ENCODE measurements at places on chromosomes 5 and 9.

- no peak for DNase-seq
These were observed 614 bp upstream of the LCN6 start for GRCh38 chr9:136748666-136749611.

DNA sequence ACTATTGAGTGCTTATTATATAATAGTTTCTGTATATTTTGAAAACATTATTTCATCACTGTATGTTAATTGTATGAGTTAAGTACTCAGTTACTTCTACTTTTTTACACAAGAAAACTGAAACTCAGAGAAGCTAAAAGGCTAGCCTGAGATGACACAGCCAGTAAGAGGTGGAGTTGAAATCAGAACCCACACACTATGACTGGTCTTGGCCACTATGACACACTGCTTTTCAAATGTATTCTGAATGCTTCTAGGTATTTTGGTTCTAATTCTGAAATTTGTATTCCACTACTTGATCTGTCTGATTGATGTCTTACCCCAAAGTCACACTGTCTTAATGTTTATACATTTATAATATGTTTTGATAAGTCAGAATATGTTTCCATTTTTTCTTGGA lies 181.8 kb downstream of the ZDHHC21 start:
- no peak for DNase-seq

DNA sequence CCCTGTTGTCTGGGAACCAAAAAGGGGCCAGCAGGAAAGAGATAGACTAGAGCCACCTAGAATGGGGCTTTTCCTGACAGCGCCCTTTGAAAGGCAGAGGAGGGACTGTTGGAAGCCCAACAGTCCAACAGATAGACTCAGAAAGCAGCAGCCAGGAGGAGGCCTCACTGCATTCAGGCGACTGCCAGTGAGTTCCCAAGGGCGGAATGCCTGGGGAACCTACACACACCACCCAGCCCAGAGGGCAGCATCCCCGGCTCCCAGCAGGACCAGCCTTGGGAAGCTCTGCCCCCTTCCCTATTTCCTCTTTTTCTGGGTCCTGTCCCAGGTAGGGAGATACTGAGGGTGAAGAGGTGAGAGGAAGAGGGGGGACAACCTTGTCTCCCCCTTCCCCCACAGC lies 192.4 kb upstream of the KLF4 start:
- DNase-seq: no peak

DNA sequence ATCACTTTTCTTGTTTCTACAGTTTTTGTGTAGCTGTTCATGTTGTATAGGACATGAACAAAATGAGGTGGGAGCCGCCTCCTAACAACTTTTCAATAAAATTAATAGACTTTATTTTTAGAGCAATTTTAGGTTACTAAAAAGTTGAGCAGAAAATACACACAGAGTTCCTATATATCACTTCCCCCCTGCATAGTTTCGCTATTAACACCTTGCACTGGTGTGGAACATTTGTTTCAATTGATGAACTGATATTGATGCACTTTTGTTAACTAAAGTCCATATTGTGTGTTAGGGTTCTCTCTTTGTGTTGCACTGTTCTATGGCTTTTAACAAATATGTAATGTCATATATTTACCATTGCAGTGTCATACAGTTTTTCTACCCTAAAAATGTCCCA lies 47.8 kb upstream of the KCNN2 start:
- DNase-seq: no peak

- no peak for DNase-seq
These were observed 64.5 kb downstream of the DENND1A start for GRCh38 chr9:123865226-123866000.

- DNase-seq: peak; percentile 20
These were observed 188.9 kb upstream of the RPS23 start for GRCh38 chr5:82466986-82467561.

DNA sequence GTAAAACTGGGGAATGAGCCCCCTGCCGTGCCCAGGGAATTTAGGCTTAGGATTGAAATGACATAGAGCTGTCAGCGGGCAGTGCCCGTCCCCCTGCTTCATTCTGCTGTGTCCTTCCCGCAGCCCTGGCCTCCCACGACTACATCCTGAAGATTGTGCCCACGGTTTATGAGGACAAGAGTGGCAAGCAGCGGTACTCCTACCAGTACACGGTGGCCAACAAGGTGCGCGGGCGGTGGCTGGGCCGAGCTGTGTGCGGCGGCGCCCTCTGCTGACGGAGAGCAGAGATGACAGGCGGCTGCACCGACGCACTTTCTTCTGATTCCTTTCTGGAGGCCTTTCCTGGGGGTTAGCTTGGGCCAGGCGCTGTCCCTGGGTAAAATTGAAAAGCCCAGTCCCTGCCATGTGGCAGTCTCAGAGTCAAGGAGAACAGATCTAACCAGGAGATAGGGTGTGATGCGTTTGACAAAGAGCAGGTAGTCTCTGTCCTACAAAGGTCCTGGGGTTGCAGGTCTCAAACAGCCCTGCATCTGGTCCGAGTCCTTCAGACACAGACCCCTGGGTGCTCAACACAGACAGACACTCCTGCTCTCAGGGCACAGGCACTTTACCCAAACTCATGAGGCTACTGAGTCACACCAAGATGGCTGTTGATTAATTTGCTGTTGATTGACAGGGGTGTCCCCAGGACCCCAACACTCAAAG lies 26.8 kb upstream of the RPL26L1 start:
- DNase-seq: no peak

GRCh38 chr5:76229900-76230299 lies 146.7 kb downstream of the SV2C start:
- no peak for DNase-seq

DNA sequence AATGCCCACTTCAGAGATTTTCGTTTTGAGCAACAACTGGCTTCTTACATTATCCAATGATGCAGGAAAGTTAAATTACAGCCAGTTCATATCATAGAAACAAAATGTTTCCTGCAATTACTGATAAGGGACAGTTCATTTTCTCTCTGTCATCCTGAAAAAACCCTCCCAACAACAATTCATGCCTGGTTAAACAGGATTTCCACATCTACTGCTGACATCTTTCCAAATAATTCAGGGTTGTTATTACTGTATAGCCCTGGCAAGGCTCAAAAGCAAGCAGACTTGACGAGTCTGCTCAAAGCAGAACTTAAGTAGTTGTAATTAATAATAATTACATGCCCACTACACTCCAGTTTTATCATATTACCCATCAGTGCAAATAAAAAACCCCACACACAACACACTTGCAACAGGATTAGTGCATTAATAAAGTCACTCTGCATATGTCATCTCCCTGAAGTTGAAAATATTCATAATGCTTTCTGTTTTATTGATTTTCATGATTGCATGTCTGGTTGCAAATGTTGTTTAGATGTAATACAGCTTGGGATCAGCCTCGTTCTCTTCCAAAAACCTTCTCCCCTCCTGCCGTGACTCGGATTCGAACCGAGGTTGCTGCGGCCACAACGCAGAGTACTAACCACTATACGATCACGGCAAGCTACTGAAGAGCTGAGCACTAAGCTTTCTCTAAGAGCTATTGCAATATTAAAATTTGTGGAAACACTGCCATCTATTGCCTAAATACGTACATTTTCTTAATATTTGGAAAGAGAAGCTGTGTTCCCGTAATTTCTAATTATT lies 119.6 kb upstream of the NFIB start:
- peak; percentile 17 for DNase-seq

- DNase-seq: peak; percentile 74
These were observed 176.1 kb downstream of the PCSK1 start for GRCh38 chr5:96256795-96257470.

DNA sequence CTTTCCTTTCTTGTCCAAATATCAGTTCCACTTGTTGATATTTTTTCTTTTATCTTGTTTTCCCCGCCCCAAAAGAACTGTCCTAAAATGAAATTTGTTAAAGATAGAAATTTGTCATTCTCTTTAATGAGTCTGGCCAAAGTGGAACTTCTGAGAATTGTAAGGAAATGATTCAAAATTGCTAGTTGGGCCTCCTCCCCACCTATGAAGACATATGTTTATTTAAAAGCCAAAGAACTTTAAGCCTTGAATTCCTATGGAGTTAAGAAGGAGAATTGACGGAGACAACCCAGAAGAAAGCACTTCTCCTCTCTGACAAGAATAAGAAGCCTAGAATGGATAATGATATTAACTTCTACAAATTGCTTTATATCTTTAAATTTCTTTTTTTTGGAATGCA lies 59.1 kb upstream of the ALDH1A1 start:
- DNase-seq: no peak

DNA sequence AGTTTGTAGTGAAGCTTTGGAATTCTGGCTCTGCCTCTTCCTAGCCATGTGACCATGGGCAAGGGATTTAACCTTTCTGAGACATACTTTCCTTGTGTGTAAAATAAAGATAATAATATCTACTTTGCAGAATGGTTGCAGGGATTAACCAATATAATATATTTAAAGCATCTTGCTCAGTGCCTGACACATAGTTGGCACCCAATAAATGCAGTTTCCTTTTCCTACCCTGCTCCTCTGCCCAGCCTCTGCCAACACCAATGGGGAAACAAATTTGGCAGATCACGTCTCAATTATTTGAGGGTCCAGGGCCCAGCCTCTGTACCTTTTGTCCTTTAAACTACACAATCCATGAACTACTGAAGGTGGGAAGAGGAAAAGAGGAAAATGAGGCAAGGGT lies 91.1 kb downstream of the NRG2 start:
- DNase-seq: no peak

- DNase-seq: no peak
These were observed 12.7 kb upstream of the DAB2 start for GRCh38 chr5:39437467-39437866.

GRCh38 chr9:32992595-32993238 lies 8.7 kb downstream of the APTX start:
- no peak for DNase-seq

GRCh38 chr9:127172066-127172707 lies 49.8 kb upstream of the ANGPTL2 start:
- DNase-seq: no peak

DNA sequence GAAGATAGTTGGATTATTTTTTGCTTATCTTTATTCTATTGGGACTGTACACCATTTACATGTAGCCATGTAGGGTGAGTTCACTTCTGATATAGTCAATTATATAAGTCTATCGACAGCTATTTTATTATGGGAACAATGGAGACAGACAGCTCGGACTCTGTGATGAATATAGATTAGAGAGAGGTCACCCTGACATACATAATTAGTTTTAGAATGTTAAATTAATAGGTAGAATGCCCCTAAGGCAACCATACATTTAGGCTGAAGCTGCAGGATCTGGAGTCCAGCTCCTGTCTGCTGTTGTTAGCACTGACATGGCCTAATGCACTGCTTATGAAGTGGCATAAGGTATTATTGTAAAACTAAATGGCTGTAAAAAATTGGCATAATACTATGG lies 700.8 kb downstream of the MAT2B start:
- DNase-seq: no peak

DNA sequence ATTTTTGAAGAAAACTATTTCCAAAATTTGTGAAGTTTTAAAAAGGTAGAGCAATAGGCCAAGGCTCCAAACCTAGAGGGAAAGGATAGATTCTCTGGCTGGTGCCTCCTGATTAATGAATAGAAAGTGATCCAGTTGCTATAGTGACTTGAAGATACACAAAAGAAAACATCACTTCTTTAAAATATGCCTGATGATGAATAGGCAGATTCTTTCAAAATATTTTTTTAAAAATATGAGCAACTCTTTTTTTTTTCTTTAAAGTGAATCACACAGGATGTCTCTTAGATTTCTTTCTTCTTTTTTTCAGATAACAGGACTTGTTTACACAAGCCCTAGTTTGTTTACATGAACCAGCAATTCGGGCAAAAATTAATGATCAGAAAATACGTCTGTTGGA lies 124.4 kb downstream of the RFK start:
- no peak for DNase-seq

GRCh38 chr5:172455511-172456061 lies 1.3 kb upstream of the SH3PXD2B start:
- peak; percentile 35 for DNase-seq

DNA sequence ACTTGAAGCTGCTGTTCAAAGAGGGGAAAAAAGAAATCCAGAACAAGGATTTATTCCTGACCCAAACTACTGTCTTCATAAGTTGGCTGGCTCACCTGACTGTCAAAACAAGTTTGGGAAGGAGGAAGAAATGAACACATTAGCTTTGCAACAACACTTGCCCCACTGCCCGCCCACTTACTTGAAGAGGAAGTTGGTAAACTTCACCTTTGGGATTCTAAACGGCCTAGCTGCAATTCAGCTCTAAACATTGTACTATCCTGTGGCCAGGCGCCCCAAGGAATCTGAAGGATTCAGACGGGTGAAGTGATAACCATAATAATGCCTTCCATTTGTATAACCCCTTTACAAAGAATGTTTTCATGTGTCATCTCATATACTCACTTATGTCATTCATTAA lies 199.4 kb downstream of the ARRDC3 start:
- no peak for DNase-seq

GRCh38 chr5:91381774-91382359 lies 1.2 kb downstream of the ARRDC3 start:
- DNase-seq: peak; percentile 69

- DNase-seq: no peak
These were observed 29.6 kb upstream of the UBAC1 start for GRCh38 chr9:135990468-135991429.

DNA sequence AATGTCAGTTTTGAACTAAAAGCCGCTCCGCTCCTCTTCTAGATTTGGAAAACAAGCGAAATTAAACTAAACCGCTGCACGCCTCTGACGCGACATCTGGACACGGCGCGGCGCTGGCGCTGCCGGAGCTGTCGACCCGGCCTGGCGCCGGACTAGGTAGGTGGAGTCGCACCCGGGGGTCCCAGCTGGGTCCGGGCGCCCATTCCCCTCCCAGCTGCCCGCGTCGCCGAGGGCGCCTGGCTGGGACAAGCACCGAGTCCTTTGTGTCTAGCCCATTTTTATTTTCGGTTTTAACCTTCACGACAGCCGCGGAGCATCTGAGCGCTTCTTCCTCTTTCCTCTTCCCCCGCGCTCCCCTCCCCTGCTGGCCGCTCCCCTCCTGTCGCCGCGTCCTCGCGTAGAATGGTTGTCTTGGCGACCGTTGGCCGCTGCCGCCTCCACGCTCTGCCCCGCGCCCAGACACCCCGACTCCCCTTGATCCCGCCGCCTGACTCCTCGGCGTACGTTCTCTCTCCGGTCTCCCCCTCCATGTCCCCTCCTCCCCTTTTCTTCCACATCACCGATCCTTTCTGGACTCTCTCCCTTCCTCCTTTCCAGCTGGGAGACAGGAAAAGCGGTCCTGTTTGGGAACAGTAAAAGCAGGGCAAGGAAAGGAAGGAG lies 545 bp downstream of the CDKN2B-AS1 start:
- DNase-seq: peak; percentile 50

- no peak for DNase-seq
These were observed 117.0 kb upstream of the GNA14 start for GRCh38 chr9:77764894-77765780.

DNA sequence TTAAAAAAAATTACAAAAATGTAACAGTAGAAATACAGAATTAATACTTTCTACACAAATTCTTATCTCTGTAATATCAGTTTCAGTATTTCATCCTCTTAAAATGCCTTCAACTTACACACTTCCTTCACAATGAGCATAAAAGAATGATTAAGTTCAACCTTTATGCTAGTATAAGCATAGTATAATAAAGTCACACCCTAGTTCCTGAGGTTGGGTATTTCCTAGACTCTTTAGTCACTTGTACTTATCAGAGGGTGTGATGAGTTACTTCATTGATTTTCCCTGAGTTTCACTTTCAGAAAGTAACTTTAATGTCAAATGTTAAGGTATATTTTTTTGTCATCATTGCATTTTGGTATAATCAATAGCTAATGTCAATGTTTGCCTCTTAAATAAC lies 302.4 kb downstream of the PDE4D start:
- DNase-seq: no peak

- no peak for DNase-seq
These were observed 2.0 kb downstream of the AK3 start for GRCh38 chr9:4738866-4739586.

- no peak for DNase-seq
These were observed 9.9 kb downstream of the MLANA start for GRCh38 chr9:5900622-5901021.
